ENCODE measurements at places on chromosomes 2 and 18.

DNA sequence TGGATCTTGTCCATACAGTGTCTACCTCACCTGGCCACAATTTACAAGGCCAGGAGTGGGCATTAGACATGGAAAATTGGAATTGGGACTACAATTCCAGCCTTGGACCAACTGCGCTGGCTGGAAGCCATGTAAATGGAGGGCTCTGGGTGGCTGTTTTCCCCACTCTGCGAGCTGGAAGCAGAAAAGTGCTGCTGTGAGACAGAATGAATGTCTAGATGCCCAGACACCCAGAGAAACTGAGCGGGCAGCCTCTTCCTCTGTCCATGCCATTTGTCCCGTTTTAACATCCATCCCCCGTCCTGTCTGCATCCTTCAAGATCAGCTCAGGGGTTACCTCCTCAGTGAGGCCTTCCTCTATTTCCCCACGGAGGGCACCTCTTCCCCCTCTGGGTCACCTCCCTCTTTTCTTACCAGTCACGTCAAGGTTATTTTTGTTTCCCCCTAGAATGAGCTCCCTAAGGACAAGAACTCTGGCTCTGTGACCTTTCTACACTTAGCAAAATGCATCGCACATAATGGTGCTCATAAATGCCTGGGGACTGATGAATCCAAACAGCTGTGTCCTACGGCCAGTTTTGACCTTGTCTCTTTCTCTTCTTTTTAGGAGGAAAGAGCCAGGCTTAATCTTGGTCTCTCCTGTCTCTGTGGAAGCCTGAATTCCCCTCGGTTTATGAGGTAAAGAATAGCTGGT lies 41.2 kb downstream of the MCFD2 start:
- DNase-seq = no peak

GRCh38 chr18:48468151-48468550 lies 59.0 kb upstream of the ZBTB7C start:
- DNase-seq = no peak

- DNase-seq = no peak
Measured at GRCh38 chr2:139260052-139260430, 479.9 kb upstream of the NXPH2 start.

DNA sequence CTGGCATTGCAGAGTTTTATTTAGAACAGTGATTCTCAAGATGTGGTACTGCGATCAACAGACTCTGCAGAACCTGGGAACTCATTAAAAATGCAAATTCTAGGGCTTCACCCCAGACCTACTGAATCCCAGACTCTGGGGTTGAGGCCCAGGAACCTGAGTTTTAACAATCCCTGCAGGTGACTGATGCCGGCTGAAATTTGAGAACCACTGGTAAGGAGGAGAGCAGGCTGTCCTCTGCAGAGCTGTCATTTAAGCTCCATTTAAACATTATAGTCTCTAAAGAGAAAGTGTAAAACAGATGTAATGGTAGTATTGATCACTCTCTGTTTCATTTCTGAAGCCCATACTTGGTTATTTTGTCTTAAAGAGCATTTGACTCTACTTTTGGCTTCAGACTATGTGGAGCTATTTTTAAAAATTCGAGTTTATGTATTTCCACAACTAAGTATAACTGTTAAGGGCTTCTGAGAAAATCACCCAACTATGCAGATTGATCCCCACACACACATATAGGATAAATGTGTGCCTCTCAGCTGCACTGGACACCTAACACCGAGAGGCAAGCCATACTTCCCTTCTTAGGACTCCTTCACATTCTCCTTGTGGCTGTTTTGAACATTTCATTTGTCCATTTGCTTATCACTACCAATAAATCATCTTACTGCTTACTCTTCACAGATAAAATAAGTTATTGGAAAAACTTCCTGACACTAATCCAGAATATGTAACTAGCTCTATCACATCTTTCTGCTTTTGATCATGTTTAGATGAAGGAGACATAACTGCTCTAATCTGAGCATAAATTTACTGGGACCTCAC lies 487.5 kb downstream of the DLGAP1 start:
- DNase-seq = no peak

DNA sequence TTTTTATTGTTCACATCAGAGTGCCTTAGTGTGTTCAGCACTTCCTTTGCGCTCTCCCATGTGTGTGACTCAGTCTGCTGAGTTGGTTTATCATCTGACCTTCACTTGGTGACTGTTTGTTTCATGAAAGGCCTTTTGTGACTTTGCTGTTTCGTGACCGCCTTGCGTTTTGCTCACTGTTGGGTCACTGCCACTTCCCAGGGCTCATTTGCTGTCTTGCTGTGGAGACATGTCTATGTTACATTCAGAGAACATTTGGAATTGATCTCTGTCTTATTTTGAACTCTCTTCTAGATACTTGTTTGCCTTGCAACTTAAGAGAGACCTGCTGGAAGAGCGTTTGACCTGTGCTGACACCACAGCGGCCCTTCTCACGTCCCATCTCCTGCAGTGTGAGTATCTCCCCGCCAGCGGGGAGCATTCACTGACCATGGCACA lies 54.7 kb downstream of the FARP2 start:
- DNase-seq = no peak

GRCh38 chr2:222424276-222424728 lies at the start of gene SGPP2:
SGPP2 (plus strand) TSS chr2:222424543; CDS start chr2:222424603, 60 bp downstream.
- DNase-seq = no peak

Measured in hematopoietic multipotent progenitor cell treated with erythropoietin and hydrocortisone succinate and interleukin-3 and kit ligand, for 8 days (in vitro differentiated cells).